ENCODE measurements at places on chromosomes 2 and 18. TPM values are rescaled to one million over a fixed set of nuclear protein-coding genes. Genes with fewer than 3 reads are reported as not detected.

DNA sequence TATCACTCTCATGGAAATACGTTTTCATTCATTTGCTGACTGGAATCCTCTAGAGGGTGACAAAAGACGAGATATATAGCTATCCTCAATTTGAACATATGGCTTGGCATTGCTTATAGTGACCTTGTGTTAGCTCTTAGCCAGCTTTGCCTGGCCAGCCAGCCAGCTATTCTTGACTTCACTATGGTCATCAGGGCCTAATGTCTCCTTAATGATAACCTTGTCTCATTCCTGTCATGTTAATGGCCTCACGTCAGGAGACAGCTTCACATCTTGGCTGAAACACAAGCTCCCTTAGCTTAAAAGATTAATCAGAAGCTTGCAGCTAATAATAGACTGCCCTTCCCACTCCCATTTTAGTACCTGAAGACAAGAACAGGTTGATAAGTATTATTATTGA lies 1517.5 kb upstream of the PIK3C3 start:
- DNase-seq: peak; percentile 4

- DNase-seq: no peak
These were observed 4.7 kb downstream of the ZEB2 start for GRCh38 chr2:144515099-144515695.

- no peak for DNase-seq
These were observed 225.3 kb upstream of the HDAC4 start for GRCh38 chr2:239625971-239626734.

DNA sequence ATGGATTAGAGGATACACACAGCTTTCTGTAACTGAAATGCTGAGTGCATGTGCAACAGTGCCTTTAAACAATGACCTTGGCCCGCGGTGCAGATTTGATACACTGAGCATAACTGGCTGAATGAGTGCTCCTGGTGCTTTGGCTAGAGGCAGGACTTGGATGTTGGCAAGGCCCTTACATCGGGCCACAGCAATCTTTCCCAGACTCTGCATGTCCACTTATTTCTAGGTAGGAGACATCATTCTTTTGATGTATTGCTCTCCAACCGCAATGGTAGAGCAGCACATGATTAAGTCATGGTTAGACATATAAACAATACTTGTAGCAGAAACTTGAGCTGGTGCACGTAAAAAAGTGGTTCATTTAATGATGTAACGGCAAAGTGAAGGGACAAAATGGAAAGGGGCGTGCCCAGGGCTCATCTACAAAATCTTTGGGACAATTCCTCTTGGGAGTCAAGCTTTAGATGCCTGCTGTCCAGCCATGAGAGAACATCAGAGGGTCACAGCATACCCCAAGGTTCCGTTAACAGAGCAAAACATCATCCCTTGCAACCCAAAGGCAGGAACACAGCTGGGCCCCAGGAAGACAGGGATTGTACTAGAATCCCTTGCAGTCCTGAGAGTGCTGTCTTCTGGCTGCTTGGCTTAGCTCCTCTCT lies 43.4 kb downstream of the RAB31 start:
- DNase-seq: no peak

DNA sequence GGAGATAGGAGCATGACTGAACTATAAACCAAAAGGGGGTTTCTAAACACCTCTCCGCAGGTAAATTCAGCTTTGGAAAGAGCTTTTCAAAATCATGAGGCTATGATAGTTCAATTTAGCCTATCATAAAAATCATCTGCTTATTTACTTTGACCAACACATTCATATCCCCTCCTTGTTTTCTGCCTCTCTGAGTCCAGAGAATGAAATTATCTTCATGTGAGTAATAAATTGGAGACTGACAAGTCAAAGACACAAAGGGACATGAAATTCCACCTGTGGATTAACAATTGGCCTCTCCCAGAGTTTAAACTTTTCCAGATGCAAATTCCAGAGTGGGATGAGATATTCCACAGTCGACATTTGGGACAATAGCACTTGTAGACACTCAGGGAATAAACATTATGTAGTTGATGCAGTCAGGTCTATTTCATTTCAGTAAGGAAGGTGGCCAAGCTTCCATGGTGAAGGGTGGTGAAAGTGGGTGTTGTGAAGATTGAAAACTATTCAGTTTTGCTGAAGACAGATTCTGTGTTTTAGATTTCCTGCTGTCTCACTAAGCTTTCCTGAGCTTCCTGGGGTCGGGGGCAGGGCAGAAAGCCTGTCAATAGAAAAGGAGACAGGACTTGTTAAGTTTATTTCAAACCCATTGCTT lies 84.7 kb downstream of the CDC42EP3 start:
- DNase-seq: no peak

GRCh38 chr2:80519121-80519643 lies 214.6 kb upstream of the LRRTM1 start:
- peak; percentile 63 for DNase-seq

DNA sequence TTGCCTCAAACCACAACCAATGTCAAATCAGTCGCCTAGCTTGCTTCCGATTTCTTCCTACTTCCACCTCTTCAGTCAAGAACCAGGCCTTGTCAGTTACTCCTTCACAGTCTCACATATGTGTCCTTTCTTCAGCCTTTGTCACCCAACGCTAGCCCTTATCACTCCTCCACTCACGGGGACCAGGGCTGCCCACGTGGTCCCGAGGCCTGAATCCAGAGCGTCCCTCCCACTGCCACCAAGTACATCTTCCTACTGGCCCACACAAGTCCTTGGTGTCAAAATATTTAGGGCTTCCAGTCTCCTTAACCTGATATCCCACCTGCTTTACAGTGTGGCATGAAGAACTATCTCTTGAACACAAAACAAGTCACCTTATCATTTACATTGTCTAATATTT lies 119.1 kb upstream of the SPRED2 start:
- DNase-seq: no peak

- no peak for DNase-seq
These were observed 33.6 kb upstream of the ACAA2 start for GRCh38 chr18:49846718-49847470.

DNA sequence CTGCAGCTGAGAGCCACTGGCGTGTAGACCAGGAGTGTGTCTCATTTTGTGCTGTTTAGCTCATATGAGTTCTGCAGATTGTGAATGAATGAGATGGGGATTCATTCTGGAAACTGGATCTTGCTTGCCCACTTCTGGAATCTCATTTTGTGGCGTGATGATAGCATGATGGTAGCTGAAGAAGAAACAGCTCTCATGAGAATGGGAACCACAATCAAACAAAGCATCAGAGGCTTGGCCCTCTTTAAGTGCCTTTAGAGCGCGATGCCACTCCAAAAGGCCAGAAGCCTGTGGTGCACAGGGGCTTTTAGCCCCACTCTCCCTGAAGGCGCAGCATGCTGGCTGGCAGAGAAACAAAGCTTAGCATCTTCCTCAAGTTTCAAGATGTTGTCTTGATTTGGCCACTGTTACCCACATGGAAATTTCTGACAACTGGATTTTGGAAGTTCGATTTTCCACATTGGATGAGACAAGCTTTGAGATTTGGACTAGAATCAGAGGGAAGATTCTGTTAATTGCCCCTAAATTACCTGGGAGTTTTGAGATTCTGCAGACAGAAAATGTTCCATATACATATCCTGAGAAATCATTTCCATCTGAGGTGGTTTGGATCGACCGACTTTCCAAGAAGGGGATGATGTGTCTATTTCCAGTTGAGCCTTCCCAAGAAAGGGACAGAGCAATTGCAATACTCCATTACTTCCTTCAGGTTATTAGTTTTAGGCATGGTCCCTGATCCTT lies 234.5 kb downstream of the VAPA start:
- DNase-seq: no peak

DNA sequence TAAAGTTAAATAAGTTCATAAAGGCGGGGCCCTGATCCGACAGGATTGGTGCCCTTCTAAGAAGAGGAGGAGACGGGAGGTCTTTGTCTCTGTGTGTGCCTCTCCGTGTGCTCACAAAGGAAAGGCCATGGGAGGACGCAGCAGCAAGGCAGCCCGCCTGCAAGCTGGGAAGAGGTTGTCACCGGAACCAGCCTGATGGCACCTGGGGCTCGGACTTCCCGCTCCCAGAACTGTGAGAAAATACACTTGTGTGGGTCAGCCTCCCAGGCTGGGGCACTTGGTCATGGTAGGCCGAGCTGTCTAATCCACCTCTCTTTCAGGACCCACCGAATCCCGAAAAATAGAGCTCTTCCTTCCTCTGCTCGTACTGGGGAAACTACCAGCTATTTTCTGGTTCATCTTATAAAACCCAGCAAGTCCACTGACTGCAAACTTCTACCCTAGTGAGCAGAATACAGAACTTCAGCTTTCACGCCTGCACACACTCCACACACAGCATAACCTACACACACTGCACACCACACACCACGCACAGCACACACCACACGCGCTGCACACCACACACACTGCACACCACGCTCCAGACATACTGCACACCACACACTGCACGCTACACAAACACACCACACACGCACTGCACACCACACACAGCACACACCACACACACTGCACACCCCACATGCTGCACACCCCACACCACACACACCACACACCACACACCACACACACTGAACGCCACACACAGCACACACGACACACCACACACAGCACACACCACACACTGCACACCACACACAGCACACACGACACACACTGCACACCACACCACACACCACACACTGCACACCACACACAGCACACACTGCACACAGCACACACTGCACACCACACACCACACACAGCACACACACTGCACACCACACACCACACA lies 58.1 kb downstream of the ASB1 start:
- DNase-seq: no peak

DNA sequence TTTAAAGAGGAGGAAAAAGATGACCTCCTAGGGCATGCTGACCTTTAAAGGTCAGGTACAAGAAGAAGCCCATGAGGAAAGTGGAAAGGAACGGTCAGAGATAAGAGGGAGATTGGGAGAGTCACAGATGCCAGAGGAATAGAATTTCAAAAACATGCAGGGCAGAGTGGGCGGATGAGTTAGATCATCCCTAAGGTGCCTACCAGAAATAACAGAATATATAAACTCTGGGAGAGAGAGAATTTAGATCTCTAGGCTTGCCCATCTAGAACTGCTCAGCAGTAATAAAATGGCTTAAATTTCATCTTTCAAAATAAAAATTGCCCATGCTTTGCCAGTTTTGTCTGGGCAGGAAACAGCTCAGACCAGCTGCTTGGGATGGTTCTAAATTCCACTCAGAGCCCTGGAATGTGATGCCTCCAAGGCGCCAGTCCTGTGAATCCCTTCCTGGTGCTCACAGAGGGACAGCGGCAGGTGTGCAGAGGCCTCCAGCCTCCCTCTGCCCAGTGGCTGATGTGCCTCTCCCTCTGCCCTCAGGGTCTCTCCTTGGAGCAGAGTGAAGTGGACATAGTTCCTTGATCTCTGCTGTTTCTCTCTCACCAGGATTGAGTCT lies 130.9 kb downstream of the ANTXR1 start:
- peak; percentile 23 for DNase-seq

- no peak for DNase-seq
These were observed 151.2 kb downstream of the NDUFA10 start for GRCh38 chr2:239873656-239874635.

DNA sequence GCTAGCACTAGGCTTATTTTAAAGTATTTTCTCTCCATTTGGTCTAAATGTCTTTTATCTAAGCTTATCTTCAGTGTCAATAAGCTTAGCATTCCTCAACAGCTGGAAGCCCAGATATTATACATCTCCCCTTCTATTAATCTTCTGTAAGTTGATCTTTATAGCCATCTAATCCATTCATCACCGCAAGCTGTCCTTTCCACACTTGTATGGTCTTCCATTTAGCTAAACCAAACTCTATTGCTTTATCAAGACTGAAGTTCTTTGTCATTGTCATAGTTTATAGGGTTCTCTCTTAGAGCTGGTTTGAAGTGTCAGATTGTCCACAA lies 101.3 kb upstream of the GPR45 start:
- DNase-seq: no peak

GRCh38 chr2:209905691-209906090 lies 96.7 kb upstream of the RPE start:
- no peak for DNase-seq

DNA sequence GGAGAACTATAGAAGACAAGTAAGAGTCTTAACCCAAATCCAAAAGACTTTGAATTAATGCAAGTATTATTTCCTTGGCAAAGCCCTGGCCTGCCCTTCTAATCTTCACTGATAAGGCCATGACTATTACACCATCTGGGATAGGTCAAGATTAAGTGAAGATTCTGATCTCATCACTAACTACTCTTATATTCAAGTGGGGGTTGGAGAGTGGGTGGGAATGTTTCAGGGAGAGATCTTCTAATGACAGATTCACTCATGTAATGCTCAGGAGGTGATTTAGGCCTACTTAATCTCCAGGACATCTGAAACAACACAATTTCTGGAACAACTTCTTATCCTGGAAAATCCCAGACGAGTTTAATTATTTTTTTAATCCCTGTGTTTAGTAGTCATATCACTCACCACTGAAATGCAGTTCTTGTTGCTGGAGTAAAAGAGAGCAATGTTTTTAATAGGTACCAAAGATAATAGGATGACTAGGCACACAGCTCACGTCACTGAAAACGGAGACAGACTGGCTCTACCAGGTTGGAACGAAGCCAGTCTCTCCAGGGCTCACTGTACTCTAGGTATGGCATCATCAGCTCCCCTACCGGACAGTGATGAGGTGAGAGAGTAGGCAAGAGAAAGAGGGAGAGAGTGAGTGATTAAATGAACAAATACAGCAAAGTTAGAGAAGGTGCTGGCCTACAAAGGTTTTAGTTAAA lies 133.1 kb downstream of the NCKAP5 start:
- peak; percentile 50 for DNase-seq

DNA sequence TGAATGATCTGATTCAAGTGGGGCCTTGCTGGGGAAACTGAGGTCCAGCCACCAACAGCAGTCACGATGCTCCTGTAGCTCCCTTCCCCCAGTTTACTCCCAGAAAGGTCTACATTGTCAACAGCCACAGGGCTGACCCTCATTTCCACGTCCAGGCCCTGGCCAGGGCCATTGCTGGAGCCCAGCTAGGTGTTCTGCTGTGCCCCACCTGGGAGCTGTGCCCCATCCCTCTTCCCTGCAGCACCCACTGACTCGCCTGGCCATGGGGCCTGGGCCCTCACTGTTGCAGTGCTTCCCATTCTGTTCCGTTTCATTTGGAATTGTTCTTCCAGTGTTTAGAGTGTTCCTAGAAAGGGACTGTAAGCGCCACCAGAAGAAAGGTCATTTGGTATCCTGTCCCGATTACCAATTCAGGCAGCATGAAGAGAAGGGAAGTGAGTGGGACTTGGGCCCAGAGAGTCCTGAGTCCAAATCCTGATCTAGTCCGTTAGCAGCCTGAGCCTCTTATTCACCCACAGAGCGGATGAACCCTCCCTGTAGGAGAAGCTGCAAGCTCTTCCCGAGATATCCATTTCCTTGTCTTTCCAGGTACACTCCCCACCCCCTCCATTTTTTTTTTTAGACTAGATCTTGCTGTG lies 73.1 kb upstream of the HPCAL1 start:
- DNase-seq: no peak

GRCh38 chr2:156538083-156538504 lies 101.9 kb downstream of the GPD2 start:
- DNase-seq: no peak

RGPD3 gene
- 0.20 TPM for total RNA-seq

TMEM37 gene
- 0.17 TPM for total RNA-seq

G6PC2 gene
- not detected for total RNA-seq

MOGAT1 gene
- not detected for total RNA-seq

C2orf66 gene
- total RNA-seq: 0.98 TPM

MTERF4 gene
- total RNA-seq: 34.3 TPM

NR4A2 gene
- 2.6 TPM for total RNA-seq

SAG gene
- not detected for total RNA-seq

TMEM200C gene
- not detected for total RNA-seq

GALNT13 gene
- total RNA-seq: 0.54 TPM

SERPINB13 gene
- not detected for total RNA-seq

NXPH2 gene
- not detected for total RNA-seq

Measured in MCF 10A (cell line).